Cortex of kidney (tissue), 1 donor: ENCODE measurements at places on chromosomes 1 and 21.

- no peak for DNase-seq
Measured at GRCh38 chr1:44806704-44807363, at the start of gene DYNLT4. TSS of gene DYNLT4 (minus strand) at chr1:44807351. CDS start at chr1:44806668, 683 bp downstream.

GRCh38 chr1:152015766-152016165, 21.0 kb downstream of the S100A11 start:
- DNase-seq: no peak

GRCh38 chr1:228095938-228096337, 7.2 kb downstream of the C1orf35 start:
- DNase-seq: no peak

DNA sequence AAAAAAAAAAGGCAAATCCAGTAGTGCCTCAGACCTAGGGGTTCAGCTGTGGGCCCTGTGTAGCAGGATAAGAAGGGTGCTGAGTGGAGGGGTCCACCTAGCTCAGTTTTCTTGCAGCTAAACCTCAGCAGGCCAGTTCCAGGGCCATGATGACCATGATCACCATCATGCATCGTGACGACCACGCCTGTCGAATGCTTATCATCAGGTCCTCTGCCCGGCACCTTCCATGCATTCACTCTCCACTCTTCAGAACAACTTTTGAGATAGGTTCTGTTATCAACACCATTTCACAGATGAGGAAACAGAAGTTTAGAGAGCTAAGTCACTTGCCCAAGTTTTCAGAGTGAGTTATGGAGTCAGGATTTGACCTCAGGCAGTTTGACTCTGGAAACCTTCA, 54.9 kb downstream of the ACBD3 start:
- DNase-seq: no peak

DNA sequence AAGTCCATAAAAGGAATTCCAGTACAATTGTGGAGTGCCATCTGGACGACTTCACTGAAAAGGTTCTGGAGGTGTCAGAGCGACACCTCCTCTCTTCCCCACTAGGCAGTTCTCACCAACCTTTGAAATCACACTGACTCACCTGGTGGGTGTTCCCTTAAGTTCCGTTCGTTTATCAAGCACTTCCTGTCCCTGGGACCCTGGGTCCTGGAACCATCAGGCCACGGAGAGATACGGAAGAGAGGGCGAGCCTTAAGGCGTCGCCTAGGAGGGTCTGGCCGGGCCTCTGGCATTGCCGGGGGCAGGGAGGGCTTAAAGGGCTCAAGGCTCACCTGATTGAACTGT, 317 bp downstream of the SPAG17 start:
- DNase-seq: no peak

GRCh38 chr1:25932321-25932720, 26.1 kb upstream of the STMN1 start:
- DNase-seq: no peak

- DNase-seq: no peak
Measured at GRCh38 chr1:97632075-97632474, 288.8 kb downstream of the DPYD start.

DNA sequence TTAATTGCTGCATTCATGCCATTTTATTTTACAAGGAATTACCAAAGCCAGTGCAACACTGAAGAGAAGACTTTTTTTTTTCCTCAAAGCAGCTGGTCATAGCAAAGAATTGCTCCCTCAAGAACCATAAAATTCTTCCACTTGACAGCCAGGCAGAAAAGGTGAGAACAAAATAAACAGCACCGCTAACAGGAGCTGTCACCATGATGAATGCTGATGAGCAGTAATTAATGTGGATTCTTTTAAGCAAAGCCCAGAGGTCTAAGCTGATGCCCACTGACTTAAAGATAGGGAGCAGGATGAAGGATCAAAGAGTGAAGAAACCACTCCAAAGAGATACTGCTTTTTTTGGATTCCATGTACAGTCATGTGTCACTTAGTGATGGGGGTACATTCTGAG, 428.4 kb downstream of the BRINP3 start:
- DNase-seq: no peak

GRCh38 chr1:153394391-153394790, 3.5 kb upstream of the S100A8 start:
- no peak for DNase-seq

GRCh38 chr21:42341776-42342542, 8.8 kb downstream of the TFF2 start:
- no peak for DNase-seq

GRCh38 chr1:241992734-241993133, 6.2 kb downstream of the MAP1LC3C start:
- DNase-seq: no peak

DNA sequence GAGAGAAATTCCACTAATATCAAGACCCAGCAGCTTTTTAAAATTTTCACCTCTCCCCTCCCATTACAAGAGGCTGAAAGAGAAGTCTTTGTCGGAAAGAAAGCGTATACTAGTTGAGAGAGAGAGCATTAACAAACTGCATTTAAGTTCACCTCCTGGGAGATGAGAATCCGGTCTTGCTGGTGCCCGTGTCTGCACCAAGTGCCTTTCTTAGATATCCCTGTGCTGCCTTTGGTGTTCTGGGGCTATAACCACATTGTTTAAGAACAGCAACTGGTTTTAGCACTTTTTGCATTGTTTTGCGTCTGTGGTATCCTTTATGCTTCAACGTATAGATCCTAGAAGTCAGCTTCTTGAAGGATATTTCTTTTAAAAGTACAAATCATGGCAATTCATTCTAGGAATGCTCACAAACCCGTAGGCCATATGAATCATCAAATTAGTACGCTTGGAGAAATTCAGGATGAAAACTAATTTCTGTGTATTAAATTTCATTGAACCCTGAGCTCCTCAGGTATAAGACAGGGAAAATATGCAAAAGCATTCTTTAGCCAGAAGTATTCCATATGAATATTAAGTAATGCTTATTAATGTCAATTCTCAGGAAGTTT, 3.4 kb upstream of the RPE65 start:
- DNase-seq: no peak

DNA sequence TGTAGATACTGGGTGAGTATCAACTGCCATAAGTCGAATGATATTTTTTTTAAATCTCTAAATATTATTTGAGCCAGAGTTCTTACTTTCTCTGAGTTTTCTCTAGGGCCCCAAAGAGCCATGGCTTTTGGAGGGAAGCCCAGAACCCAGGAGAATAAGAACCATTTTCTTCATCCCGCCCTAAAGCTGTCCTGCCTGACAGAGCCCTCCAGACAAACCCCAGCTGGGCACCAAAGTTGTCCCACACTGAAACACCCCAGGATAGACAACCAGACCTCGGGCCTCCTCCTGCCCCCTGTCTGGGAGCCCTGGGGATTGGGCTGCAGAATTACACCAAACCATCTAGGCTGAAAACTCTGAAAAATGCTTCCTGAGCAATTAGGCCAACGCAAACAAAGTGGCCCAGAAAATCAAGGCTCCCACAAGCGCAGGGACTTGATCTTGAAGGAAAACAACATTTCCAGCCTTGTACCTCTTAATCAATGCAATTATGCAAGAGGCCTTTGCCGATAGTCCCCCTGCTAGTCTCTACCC, 113.1 kb downstream of the RRAGC start:
- DNase-seq: no peak

DNA sequence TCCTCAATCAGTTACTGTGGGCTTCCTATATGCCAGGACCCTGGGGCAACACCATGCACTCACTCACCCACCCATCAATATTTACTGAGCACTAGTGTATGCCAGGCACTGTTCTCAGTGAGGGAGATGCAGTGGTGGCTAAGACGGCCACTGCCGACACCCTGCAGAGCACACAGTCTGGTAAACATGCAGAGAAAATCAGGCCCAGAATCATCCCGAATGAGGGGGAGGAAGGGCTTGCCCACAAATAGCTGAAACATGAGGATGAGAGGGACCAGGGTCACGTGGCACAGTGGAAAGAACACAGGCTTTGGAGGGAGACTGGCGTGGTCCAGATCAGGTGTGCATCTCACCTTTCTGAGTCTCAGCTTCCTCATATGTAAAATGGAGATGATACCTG, 89.2 kb upstream of the IGSF21 start:
- no peak for DNase-seq

DNA sequence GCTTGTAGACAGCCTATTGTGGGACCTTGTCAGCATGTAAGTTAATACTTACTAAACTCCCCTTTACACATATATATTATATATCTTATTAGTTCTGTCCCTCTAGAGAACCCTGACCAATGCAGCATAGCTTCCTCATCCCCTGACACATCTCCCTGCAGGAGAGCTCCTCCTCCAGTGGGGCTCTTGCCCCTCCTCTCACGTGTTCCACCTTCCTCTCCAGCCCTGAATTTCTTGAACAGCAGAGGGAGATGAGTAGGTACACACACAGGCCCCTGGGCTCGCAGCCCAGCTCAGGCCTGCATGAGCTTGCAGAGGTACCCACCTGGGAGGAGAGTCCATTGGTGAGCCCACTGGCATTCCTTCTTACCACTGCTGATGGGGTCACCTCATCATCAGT, 27.3 kb upstream of the GOLT1A start:
- no peak for DNase-seq

DNA sequence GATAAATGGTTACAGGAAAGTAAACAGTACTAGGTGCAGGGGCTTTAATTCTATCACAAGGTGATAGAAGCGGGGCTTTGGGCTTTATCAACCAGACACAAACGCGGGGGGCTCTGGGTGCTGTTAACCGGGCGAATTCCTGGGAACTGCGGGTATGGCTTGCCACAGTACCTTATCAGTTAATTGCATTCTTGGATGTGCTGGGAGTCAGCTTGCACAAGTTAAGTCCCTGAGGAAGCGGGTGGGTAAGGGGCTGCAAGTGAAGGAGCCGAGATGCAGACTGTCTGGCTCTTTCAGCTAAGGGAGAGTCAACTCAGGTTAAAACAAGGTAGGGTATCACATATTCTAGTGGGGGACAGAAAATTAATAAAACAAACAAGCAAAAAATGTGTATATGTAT, 661 bp downstream of the GBP4 start:
- no peak for DNase-seq

- DNase-seq: no peak
Measured at GRCh38 chr1:15504436-15504835, 19.6 kb downstream of the CASP9 start.

DNA sequence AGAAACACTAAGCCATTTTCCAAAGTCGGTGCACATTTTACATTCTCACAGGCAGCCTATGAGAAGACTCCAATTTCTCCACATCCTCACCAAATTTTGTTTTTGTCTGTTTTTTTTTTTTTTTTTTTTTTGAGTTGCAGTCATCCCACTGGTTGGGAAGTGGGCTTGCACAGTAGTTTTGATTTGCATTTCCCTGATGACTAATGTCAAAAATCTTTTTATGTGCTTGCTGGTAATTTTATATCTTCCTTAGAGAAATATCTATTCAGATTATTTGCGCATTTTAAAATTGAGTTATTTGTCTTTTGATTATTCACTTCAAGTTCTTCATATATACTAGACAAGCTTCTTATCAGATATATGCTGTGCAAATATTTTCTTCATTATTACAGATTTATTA, 141.5 kb downstream of the USH2A start:
- DNase-seq: no peak

- no peak for DNase-seq
Measured at GRCh38 chr1:20731057-20731991, 1.2 kb downstream of the SH2D5 start.

DNA sequence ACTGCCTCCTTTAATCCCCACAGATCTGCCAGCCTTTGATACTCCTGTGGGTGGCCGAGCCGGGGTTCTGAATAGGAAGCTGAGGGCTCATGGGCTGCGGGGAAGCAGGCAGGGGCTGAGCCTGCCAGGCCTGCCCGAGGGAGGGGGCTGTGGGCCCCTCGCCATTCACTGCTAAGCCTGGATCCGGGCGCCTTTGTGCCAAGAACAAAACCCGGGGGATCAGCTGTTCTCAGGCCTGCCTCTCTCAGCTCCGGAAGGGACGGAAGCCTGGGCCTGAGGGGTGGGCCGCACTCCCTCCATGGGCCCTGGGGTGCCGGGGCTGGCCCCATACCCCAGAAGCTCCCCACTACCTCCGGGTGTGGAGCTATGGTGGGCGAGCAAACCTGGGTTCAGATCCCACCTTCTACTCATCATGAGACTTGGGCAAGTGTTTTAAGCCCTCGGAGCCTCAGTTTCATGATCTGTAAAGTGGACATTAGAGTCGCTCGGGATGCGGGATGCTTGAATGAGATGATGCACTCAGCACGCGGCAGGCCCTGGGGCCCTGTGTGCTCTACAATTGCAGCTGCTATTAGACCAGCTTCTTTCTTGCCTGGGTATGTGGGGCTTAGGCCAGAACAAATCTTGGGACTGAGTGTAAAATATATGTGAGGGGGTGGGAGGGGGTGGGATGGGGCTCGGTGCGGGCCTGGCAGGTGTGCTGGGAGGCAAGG, 19.2 kb upstream of the EPHA2 start:
- DNase-seq: no peak

DNA sequence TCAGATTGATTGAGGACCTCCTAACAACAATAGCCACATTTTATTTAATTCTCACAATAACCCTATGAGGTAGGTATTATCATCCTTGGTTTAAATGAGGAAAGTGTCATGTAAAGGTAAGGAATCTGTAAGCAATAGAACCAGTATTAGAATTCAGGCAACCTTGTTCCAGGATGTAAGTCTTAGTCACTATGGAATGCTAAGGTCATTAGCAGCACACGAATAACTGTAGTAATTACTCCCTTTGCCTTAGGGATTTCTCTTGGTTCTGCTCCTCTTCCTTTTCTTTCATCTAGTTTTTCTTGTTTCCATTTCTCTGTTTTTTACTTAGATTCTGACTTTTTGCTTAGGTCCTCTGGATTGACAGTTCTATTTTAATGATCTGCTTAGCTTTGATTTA, 23.1 kb upstream of the ATP6V1G3 start:
- DNase-seq: no peak

- no peak for DNase-seq
Measured at GRCh38 chr1:87028576-87028975, 114.1 kb downstream of the HS2ST1 start.

GRCh38 chr1:33872275-33872674, 8.4 kb downstream of the HMGB4 start:
- no peak for DNase-seq

DNA sequence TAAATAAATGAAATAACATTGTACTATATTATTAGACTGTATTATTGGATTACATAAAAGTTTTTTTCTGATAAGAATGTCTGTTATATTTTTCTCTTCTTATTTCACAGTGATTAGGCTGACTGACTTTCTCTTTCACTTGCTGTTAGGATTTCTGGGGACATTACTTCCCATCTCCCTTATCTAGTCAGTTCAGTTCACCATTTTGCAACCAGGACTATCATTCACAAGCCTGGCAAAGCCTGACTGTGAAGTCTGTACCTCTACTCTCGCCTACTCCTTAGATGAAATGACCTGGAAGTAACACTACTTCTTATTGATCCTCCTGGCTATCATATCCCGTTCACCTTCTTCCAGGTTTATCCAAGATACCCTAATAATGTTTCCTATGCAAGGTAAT, 676.6 kb downstream of the USP25 start:
- no peak for DNase-seq

DNA sequence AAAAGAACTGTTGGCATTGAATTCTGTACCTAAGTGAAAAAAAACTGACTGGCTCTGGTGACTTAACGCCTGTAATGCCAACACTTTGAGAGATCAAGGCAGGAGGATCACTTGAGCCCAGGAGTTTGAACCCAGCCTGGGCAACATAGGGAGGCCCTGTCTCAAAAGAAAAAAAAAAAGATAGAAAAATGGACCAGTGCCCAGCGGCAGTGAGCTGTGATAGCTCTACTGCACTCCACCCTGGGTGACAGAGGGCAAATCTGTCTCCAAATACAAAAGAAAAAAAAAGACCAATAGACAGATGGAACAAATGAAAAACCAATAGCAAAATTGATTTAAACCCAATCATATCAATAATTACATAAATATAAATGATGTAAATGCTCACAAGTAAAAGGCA, 674 bp upstream of the AKR7A3 start:
- no peak for DNase-seq
